ENCODE measurements at places on chromosomes 2 and 18.

DNA sequence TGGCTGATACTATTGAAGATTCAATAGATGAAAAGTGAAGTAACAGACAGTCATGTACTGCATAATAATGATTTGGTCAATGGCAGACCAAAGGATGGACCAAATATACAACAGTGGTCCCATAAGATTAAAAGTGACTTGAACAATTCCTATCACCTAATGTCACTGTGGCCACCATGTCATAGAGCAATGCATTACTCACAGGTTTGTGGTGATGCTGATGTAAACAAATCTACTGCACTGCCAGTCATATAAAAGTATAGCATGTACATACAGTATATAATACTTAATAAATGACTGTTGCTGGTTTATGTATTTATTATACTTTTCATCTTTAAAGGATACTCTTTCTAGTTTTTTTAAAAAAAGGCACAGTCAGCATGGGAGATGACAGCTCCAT, 99.9 kb downstream of the USP34 start:
- no peak for DNase-seq

- DNase-seq: no peak
Measured at GRCh38 chr18:59640721-59641120, 56.5 kb downstream of the CCBE1 start.

GRCh38 chr2:10971888-10972260, 60.1 kb downstream of the KCNF1 start:
- no peak for DNase-seq

GRCh38 chr18:34866739-34867138, 156.6 kb downstream of the DTNA start:
- no peak for DNase-seq

GRCh38 chr2:20611077-20611843, 39.6 kb downstream of the HS1BP3 start:
- no peak for DNase-seq

GRCh38 chr2:213089438-213089837, 62.0 kb downstream of the IKZF2 start:
- DNase-seq: no peak

DNA sequence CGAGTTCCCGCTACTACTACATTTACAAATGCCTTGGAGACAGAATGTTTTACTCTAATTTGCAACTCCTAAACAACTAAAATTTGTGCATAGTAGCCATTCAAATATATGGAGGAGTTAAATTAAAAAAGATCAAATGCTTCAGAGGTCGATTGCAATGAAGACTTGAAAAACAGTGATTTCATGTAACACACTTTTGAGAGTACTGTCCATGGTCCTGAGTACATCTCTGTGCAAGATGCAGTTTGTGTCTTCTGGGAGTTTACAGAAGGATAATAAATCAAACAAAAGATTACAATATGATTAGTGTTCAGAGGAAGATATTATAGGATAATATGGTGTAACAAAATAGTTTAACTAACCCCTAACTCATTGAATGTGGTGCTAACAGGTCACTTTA, 894.7 kb downstream of the TMEM182 start:
- DNase-seq: no peak

DNA sequence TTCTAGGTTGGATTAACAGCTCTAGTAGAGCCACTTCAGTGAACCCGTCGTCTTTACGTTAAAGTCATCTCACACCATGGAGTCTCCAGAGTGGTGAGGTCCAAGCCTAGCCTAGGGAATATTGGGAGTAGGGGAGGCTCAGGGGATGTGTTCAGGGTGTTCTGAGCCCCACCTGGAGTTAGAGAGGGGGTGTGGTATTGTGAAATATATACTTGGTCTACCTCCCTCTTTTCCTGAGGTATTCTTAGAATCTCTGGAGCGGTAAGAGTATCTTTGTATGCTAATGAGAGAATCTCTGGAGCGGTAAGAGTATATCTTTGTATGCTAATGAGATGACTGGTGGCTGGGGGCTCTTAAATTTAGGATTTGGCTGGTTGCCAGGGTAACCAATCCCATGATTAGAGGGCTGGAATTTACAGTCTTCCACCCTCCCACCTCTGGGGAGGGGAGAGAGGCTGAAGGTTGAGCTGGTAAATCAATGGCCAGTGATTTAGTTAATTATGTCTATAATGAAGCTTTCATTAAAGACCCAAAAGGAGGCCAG, 69.5 kb downstream of the INPP4A start:
- DNase-seq: no peak

- no peak for DNase-seq
Measured at GRCh38 chr2:62964671-62965070, 86.0 kb upstream of the OTX1 start.

GRCh38 chr2:70685771-70686171, 82.2 kb downstream of the ADD2 start:
- no peak for DNase-seq

DNA sequence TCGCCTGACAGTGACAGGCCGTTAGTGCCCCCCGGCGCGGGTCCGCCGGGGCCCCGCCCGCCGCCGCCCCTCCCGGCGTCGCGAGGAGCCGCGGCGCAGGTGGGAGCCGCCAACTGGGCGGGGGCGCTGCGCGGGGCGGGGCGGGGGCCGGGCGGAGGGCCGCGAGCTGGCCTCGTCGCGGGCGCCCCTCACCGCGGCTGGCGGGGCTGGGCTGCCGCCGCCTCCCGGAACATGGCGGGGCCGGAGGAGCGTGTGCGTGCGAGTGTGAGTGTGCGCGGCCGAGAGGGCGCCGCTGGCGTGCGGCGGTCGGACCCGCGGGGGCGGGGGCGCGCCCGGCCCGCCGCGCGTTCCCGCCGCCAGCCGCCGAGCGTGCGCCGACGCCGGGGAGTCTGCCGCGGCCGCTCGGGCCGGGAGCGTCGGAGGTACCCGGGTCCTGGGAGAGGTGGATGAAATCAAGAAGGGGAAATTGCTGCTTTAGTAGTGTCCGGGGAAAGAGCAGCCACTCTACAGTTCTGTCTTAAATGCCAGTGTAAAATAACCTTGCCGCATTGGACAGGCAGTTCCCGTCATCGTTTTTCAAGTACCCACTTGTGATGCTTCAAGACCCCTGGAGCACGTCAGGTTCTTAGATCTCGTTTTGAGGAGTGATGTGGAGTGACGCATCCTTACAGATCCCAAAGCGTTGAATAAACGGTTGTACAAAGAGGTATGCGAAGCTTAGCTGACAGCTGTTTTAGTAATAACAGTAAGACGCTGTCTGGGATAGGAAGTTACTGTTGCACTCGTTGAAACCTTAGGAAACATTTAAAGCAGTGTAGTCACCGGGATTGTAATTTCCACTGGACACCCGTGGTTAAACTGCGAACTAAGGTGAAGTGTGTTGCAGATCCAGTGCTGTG, 836 bp downstream of the ANKRD12 start:
- peak; percentile 63 for DNase-seq

DNA sequence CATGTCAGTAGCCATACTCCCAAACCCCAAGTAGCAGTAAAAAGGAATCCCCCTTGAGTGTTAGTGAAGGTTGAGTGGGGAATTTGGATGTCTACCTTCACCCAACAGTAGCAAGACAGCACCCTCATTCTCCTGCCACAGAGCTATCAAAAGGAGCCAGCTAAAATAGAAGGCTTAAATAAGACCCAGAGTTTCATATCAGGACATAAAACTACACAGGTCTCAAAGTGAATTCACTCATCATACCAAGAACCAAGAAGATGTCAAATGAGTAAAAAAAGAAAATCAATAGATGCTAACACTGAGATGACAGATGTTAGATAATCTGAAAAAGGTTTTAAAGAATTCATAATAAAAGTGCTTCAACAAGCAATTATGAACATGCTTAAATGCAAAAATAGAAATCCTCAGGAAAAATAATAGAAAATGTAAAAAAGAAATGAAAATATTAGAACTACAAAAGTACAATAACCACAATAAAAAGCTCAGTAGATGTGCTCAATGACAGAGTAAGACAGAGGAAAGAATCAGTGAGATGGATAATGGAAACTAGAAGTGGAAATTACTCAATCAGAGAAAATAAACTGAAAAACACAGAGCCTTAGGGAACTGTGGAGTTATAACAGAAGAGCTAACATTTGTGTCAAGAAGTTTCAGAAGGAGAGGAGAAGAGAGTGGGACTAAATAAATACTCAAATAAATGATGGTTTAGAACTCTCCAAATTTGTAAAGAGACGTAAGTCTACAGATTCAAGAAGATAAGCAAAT, 90.5 kb downstream of the EDAR start:
- no peak for DNase-seq

- DNase-seq: no peak
Measured at GRCh38 chr2:97967216-97967592, 28.5 kb downstream of the TMEM131 start.

- no peak for DNase-seq
Measured at GRCh38 chr18:75696391-75696790, 268.9 kb upstream of the SMIM21 start.

DNA sequence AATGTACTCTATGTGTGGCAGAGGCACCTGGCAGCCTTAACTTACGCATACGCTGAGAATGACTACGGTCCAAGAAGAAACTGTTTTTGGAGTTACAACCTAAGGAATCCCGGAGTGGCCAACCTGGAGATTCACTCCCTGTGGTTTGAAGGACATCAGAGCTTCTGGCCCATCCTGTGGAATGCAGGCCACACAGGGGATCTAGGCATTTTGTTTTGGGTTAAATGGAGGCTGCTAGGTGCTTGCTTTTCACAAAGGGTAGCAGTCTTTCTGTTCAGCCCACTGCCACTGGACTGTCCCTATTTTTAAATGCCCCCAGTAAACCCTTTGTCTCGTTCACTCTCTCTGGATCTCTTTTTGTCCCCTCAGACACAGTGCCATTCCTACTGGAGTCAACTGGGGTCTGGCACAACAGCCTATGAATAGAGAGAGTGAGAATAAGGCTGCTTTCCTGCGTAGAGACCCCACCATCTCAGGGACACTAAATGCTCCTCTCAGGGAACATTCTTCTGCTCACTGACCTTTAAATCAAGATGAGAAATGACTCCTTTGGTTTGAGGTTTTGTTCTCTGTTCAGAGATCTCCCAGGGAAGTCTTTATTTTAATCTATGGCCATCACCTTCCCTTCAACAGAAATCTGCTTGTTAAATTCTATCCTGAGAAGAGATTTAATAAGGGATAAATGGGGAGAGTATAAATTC, 124.9 kb downstream of the B3GNT2 start:
- DNase-seq: no peak

- DNase-seq: no peak
Measured at GRCh38 chr2:178191004-178191508, 3.3 kb upstream of the OSBPL6 start.

DNA sequence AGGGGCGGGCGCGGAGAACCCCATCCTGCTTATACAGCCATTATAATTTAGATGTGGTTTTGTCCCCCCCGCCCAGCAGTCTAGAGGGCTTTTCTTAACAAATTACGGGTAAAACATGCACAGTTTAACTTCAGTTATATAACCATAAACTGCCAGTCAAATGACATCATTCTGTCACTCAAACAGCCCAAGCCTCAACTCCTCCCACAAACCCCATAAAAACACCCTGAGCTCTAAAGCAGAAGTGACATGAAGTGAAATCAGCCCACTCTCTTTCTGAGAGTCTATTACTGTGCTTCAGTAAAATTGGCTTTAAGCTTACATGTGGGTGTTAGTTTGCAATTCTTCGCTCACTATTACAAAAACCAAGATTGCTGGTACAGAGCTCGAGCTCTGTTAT, 705.1 kb upstream of the GCFC2 start:
- no peak for DNase-seq

DNA sequence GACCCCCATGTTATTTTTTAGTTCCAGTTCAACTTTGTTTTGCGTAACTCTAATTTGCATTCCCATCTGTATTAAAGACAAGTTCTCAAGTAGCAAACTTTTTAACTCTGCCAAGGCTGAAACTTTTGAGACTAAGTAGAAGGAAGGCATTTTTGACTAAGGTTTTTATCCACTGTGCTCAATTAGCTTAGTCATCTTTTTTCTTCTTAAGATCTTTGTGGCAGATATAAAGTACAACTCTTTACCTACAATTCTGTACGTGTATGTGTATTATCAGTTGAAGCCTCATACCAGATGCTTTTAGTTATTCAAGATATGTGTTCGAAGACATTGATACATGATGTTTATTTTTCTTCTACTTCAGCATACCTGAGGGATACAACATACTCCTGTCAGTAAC, 41.6 kb downstream of the CREB1 start:
- DNase-seq: no peak

- DNase-seq: no peak
Measured at GRCh38 chr2:68458981-68459380, 8.1 kb downstream of the FBXO48 start.

GRCh38 chr2:62604336-62604735, 98.3 kb upstream of the TMEM17 start:
- DNase-seq: no peak

GRCh38 chr2:101823347-101823791, 125.9 kb downstream of the MAP4K4 start:
- no peak for DNase-seq

DNA sequence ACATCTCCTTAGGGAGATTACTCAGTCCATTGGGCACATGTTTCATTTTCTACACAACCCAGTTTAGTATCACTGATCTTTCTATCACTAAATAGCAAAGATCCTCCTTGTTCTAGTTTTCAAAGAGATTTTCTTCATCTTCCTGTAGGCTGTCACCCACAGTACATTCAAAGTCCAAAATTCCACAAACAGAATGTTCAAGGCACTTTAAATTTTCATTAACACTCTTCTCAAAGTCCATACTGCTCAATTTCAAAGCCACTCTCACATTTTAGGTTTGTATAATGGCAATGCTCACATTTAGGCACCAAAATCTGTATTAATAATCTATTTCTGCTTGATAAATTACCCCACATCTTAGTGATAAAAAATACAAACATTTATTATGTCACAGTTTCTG, 152.8 kb downstream of the FSIP2 start:
- DNase-seq: no peak

DNA sequence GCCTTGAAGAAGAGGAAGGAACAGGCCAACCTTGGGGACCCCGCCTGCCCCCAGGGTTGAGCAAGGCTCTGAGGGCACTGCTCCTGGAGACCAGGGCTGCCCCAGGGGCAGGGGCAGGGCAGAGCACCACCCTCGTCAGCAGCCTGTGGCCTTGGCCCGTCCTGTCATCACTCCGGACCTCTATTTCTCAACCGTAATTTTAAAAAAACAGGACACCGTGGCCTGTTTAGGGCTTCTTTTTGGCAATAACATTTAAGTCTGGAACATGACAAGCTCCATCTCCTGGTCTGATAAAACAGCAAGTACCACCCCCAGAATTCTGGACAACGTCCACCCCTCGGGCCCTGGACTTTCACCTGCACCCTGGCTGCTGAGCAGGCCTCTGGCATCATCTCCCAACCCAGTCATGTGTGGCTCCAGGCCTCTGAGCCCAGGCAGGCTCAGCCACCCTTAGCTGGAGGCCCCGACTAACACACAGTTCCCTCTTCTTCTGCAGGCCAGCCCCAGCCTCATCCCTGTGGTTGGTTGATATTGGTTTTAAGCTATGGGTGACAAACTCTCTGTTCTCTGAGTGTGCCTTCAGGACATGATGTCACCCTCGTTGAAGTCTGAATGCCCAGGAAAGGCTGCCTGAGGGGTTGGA, 22.6 kb upstream of the ID2 start:
- no peak for DNase-seq

GRCh38 chr2:126652323-126652891, 3.6 kb upstream of the GYPC start:
- no peak for DNase-seq

Data from kidney epithelial cell (primary cell).